ENCODE measurements at places on chromosomes 3 and 15. TPM values are rescaled to one million over a fixed set of nuclear protein-coding genes. Genes with fewer than 3 reads are reported as not detected.

DNA sequence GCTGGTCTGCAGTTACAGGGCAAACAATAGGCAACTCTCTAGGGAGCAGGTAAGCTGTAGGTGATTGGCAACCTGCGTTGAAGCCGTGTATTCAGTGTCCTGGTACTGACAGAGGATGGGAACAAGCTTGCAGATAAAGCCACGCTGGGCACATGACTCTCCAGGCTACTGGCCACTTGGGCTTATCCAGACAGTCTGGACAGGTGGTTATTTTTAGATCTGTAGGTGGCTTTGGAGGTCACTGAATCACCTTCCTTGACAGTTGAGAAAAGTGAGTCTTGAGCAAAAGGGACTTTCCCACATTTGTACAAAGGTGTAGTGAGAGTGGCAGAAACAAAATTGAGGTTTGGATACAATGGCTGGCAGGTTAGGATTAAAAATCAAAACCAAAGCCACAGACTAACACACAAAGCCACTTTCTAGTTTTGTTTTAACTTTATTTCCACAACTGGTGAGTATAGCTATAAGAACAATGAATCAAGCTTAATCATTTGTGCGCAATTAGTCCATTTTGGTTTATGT lies 22.3 kb upstream of the IL1RAP start:
- no peak for DNase-seq

DNA sequence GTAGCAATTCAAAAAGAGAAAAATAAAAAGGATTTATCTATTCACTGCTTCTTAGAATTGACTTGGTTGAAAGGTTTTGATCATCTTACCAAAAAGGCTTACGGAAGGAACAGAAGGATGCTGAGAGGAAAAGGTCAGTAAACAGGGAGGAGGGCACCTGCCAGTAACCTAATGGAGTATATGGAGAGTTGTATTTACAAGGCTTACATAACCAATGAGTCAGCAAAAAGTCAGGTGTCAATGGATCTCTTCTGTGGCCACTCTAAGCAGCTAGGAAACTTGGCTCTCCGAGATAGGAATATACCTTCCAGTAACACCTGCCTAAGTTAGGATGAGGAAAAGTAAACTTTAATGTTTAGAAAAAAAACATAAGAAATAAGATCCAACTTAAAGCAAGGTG lies 80.5 kb upstream of the PLXND1 start:
- no peak for DNase-seq

Gene IMPG2
- 0.59 TPM for total RNA-seq

DNA sequence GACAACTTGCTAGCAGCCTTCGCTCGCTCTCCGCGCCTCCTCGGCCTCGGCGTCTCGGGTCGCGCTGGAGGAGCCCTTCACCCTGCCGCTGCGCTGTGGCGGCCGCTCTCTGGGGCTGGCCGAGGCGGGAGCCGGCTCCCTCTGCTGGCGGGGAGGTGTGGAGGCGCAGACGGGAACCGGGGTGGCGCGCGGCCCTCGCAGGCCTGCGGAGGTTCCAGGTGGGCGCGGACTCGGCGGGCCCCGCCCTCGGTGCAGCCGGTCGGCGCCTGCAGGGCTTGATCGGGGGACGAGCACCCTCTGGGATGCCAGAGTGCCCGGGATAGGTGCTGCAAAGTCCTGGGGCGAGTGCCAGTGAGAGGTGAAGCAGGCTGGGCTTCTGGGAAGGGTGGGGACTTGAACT lies 989.9 kb downstream of the ROBO2 start:
- DNase-seq = no peak

GRCh38 chr15:101099183-101099582 lies 152.7 kb downstream of the CHSY1 start:
- DNase-seq = no peak

Gene ETFA
- total RNA-seq = 71.6 TPM

DNA sequence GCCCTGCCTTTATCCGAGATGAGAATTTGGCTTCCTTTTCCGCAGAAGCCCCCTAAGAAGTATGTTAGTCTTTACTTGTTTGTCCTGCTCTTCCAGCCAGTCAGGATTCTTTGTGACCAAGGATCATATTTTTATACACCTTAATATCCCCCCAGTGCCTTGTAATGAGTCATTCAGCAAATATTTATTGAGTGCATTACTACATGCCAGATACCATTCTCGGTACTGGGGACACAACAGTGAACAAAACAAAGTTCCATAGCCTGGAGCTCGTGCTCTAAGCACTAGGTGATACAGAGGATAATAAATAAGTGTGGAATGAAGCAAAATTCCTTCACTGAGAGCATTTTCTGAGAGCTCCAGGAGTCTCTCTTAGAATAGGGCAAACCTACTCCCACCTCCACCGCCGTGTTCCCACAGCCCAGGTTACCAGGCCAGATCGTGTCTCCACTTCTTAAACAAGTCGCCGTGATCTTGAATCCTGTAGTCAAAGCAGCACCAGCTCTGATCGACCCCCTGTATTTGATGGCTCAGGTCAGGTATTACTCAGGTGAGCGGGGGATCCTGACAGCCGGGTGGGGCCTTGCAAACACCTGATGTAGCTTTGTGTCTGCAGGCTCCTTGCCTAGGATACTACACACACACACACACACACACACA lies 18.5 kb downstream of the TTC21A start:
- no peak for DNase-seq

Gene CACNA1D
- 5.6 TPM for total RNA-seq

DNA sequence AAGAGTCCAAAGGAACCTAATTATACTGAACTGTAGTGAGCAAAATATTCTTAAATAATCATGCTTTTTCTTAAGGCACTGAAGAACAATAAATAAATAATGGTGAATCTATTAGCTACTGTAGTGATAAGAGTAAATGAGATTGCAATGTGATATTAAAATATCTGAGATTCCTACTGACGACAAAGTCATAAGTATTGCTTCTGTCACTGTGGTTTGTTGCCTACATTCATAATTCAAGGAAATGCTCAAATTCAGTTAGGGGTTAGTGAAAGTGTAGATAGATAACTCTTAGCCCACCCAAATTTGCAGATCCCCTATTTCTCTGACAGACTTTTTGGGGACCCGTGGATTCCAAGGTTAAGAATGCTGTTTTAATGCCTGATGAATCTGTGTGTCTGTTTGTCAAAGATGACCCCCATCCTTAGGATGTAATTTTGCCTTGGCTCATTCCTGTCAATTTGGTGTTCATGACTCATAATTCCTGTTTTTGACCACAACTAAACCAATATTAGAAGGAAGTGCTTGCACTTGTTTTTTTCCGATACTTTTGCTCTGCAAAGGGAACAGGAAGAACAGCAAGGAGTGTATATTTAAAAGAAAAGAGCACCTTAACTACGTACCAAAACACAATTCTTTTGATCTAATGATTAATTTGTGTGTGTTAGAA lies 86.7 kb downstream of the MAGI1 start:
- no peak for DNase-seq

Gene FRMD5
- 0.69 TPM for total RNA-seq

Gene CACNA2D3
- 1.2 TPM for total RNA-seq

DNA sequence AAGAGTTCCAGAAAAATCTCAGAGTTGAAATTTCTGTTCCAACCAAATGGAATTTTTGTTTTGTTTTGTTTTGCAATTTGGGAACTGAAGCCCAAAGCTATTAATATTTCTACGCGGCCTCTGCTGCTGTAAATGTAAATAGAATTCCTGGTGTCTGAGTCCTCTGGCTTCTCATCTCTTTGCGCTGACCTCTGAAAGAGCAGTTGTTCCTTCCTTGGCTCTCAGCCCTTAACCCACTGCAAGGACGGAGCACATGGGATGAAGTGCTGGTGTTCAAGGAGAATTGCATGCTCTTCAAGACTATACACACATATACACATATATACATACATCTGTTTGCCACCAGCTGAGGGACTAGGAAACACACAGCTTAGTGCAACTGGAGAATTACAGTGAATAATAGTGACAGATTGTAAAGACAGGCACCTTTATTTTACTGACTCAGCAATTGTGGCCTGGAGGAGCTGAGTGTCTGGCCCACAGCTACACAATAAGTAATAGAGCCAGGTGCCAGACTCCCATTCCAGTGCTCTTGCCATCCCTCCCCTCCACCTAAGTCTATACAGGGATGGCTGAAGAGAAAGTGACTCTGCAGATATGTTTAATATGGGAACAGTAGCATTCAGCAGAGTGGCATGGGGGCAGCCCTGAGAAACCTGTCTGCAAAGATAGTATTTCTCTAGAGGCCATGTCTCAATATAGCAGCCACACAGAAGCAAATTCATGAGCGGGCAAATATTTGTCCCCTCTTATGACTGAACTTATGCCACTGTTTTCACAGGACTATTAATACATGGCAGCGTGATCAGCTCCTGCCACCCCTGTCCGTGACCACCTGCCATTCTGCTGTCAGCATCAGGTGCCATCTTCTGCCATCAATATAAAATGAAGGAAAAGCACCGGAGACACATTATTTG lies 42.3 kb downstream of the NEK10 start:
- no peak for DNase-seq

GRCh38 chr3:126103121-126104027 lies 19.4 kb upstream of the SLC41A3 start:
- DNase-seq = no peak

Gene SNX22
- 0.99 TPM for total RNA-seq

GRCh38 chr15:31526916-31527690 lies 200.5 kb downstream of the KLF13 start:
- peak; percentile 0 for DNase-seq

GRCh38 chr3:58055314-58055713 lies 47.1 kb downstream of the FLNB start:
- no peak for DNase-seq

DNA sequence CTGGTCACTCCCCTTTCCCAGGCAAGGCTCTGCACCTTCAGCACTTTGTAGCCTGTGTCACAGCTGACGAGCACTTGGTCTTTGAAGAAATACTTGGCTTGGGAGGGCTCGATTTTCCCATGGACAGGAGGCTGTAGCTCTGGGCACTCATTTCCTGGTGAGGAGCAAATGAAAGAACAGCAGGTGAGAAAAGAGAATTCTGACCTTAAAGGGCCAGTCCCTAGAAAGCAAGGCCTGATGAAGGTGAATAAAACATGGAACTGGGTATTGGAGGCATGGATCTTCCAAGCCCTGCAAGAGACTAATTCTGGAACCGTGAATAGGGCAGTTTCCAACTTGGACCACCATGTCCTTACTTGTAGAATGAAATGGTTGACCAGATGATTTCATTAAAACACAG lies 39.9 kb downstream of the MASP1 start:
- no peak for DNase-seq

Gene FAM162A
- total RNA-seq = 20.6 TPM

- DNase-seq = no peak
Measured at GRCh38 chr15:99305761-99306505, 54.7 kb downstream of the LRRC28 start.

Gene MAN2C1
- 112 TPM for total RNA-seq

- no peak for DNase-seq
Measured at GRCh38 chr3:136184703-136185102, 11.4 kb downstream of the MSL2 start.

DNA sequence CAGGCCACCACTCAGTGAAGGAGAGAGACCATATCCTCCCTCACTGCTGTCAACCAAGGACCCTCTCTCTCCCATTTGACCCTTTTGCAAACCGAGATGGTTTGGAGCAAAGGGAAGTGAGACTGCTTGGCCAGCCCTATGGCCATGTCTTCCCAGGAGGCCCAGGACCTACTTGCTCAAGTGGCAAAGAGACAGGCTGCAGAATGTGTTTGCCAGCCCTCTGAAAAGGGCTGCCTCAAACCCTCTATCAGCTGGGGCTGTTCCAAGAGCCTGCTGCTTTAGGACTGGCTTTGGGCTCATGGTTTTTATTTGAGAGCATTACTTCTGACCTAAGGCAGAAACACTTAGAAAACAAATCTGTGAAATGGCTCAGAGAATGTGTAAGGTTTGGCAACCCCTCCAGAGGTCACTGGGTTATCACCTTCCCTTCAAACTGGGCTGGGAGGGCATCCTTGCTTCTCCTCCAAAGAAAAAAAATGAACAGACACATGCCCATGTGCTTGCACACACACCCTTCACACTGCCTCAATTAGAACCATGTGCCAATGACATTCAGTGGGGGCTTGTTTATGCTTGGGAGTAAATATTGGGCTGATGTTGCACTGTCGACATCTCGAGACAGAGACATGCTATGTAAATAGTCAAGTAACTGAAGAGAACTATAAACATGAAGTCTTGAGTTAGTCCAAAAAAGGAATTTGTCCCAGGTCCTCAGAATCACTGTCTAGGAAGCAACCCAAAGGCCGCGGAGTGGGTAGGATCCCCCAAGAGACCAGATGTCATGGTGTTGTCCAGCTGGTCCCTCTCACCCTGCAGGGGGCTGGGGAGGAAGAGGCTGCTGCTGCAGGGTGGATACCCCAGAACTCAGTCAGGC lies 49.8 kb upstream of the CTDSPL start:
- DNase-seq = peak; percentile 26

- DNase-seq = no peak
Measured at GRCh38 chr3:109072194-109072593, 45.7 kb downstream of the MORC1 start.

Gene THAP10
- total RNA-seq = 2.1 TPM

GRCh38 chr3:158790901-158791589 lies 10.8 kb upstream of the MFSD1 start:
- DNase-seq = peak; percentile 67

- no peak for DNase-seq
Measured at GRCh38 chr3:141445990-141446389, 40.8 kb upstream of the RASA2 start.

GRCh38 chr15:68199340-68199739 lies 5.8 kb downstream of the CALML4 start:
- no peak for DNase-seq

DNA sequence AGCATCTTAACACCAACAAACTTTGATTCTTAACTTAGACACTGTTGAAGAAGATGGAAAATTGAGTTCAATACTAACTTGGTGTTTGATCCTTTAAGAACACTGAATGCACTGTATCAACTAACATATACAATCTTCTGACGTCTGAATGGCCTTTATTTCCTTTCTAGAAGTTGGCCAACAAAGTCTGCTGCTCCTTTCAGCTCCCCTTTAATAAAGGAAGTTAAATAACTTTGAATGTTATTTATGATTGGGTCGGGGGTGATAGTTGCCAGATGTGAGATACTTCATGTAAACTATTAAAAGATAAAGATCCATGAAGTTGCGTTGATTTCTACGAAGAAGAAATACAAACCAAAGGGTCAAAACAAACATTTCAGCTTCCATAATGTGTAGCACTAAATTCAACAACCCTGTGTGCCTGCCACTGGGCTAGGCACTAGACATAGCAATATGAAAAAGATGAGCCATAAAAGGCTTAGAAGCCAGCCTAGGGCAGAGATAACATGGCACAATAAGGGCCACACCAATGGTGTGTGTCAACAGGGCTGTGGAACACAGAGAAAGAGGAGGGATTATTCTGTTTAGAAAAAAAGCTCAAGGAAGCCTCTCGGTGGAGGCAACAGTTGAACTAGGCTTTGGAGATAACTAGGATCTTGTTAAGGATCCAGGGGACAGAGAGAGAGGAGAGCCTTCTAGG lies 337.8 kb downstream of the MECOM start:
- DNase-seq = no peak

GRCh38 chr3:72635551-72635950 lies 212.7 kb downstream of the SHQ1 start:
- DNase-seq = no peak

DNA sequence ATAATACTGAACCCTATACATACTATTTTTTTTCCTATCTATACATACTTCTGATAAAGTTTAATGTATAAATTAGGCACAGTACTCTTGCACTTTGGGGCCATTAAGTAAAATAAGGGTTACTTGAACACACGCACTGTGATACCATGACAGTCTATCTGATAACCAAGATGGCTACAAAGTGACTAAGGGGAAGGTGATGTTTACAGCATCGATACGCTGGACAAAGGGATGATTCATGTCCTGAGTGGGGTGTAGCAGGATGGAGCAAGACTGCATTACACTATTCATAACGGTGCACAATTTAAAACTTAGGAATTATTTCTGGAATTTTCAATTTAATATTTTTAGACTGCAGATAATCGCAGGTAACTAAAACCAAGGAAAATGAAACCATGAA lies 30.0 kb upstream of the SLC2A2 start:
- DNase-seq = no peak

Gene KIAA1143
- 18.3 TPM for total RNA-seq

All from skin of body (tissue), 3 donors.